ENCODE measurements at places on chromosomes 16 and 17. TPM values are rescaled to one million over a fixed set of nuclear protein-coding genes. Genes with fewer than 3 reads are reported as not detected.

Gene ENPP7
- total RNA-seq, result not detected

Gene CA5A
- not detected for total RNA-seq

Gene IL34
- 0.63 TPM for total RNA-seq

Gene MMP28
- 64.9 TPM for total RNA-seq

Gene CPNE7
- 20.9 TPM for total RNA-seq

Gene DHRS7B
- 16.2 TPM for total RNA-seq

All from airway epithelial cell (primary cell).